ENCODE measurements at places on chromosomes 3 and 15.

- no peak for DNase-seq
Measured at GRCh38 chr3:117536006-117536405, 826.4 kb downstream of the TUSC7 start.

DNA sequence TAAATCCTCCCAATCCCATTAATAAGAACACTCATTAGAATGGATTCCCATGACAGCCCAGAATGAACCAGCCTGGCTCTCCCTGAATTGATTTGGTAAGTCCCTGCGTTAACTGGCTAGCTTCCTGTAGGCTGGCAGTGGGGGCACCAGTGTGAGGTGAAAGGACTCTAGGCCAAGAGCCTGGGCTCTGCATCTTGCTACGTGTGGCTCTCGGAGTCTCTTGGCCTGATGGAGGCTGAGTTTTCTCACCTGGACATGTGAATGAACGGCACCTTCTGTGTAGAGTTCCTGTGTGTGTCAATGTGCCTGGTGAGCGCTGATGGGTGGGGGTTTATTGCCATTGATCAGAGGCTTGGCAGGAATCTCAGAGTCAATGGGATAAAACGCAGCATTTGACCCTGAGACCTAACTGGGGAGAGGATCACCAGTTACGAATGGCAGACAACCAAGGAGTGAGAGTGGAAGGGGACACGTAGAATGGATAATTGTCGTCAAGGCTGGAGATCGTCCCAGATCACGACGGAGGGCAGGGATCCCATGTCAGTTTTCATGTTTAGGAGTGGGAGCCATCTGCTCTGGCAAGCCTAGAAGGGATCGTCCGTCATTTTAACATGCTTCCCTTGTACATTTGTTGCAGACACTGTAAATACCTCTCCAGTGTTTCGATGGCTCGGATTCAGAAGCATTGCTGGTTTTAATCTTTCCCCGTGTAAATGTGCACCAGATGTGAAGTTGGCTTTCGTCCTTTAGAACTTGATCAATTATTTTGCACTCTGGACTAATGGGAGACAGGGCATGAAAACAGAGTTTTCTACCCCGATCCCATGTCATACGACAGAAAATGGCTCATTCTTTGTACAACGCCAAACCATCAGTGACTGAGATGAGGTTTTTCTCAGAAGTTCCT is 9.0 kb upstream of the KLF13 start:
- DNase-seq: no peak

GRCh38 chr3:123198372-123198771 is 3.4 kb upstream of the SEC22A start:
- no peak for DNase-seq

- no peak for DNase-seq
Measured at GRCh38 chr15:32657198-32657883, 15.8 kb downstream of the SCG5 start.

- DNase-seq: no peak
Measured at GRCh38 chr15:31382713-31383045, 56.0 kb downstream of the KLF13 start.

GRCh38 chr3:122536632-122537001 is 21.9 kb upstream of the KPNA1 start:
- no peak for DNase-seq

GRCh38 chr3:116118475-116119169 is 326.7 kb downstream of the LSAMP start:
- DNase-seq: no peak

DNA sequence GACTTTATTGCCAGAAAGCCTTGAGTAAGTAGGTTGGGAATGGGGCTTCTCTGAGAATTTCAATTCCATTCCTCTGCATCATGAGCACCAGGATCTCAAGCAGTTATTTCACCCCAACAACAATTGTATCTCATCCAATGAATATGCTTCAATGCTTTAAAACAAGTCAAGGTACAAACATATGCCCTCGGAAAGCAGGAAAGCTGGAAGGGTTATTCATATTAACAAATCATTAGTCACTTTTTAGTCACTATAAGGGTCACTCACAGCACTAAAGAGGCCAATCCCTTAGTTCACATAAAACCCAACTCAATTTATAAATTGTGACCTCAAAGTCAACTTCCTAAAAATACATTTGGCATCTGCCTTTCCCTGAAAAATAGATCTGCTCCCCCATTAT is 16.2 kb downstream of the MB21D2 start:
- DNase-seq: no peak

- no peak for DNase-seq
Measured at GRCh38 chr3:101848326-101848725, 988 bp upstream of the NFKBIZ start.

GRCh38 chr3:46825450-46825849 is 37.8 kb downstream of the MYL3 start:
- DNase-seq: no peak

- no peak for DNase-seq
Measured at GRCh38 chr15:79357566-79357965, 46.7 kb downstream of the TMED3 start.

DNA sequence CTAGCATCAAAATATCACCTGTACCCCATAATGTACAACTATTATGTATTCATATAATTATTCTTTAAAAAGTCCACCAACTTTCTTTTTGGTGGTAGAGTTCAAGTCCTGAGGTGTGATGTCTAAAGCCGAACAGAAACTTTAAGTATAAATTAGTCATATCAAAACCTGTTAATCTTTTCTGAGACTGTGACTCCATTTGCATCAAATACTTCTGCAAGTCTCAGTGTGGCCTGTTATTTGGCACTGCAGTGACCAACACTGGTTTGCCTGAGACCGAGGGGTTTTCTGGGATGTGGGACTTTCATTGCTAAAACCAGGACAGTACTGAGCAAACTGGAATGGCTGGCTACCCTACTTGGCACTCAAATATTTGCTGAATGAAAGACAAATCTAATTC is 7.3 kb downstream of the NGLY1 start:
- DNase-seq: no peak

- no peak for DNase-seq
Measured at GRCh38 chr3:99859825-99860224, 42.2 kb downstream of the CMSS1 start.

- DNase-seq: no peak
Measured at GRCh38 chr3:116200956-116201690, 244.2 kb downstream of the LSAMP start.

- peak; percentile 76 for DNase-seq
Measured at GRCh38 chr3:46998121-46998851, 18.8 kb downstream of the NBEAL2 start.

- no peak for DNase-seq
Measured at GRCh38 chr3:68239542-68239941, 585.1 kb upstream of the SUCLG2 start.

DNA sequence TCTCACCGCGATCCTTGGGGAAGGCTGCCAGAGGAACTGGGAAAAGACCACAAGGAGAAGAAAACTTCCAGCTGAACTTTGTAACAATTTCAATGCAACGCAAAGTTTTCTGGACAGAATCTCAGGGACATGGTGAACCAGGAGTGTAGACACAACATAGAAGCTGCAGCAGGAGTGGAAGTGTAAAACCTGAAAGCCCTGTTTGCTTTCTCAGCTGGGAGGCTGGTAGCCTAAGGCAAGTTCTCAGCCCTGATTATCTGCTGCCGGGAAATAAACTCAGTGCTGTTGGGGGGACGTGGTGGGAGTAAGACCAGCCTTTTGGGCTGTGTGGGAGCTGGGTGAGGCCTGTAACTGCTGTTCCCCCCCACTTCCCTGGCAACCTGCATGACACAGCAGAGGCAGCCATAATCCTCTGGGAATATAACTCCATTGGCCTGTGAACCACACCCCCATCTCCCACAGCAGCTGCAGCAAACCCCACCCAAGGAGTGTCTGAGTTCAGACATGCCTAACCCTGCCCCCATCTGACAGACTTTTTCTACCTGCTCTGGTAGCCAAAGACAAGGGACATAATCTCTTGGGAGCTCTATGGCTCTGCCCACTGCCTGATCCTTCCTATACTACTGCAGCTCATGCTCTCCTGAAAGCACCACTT is 106.7 kb downstream of the ZNF621 start:
- DNase-seq: no peak

DNA sequence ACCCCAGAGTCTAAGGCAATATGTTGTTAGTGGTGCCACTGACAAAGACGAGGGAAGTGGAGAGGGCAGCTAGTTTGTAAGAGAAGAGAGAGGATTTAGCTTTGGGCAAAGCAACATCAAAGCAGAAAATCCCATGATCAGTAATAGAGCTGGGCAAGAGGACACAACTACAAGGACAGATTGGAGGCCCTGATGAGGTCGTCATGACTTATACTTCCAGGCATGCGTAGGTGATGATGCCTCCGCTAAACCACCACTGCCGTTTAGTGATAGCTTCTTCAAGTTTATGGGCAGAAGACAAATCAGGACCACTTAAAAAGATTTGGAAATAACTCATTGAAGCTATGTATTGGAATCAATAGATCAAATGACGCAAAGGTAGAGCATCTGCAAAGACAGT is 2.6 kb downstream of the HRG start:
- no peak for DNase-seq

DNA sequence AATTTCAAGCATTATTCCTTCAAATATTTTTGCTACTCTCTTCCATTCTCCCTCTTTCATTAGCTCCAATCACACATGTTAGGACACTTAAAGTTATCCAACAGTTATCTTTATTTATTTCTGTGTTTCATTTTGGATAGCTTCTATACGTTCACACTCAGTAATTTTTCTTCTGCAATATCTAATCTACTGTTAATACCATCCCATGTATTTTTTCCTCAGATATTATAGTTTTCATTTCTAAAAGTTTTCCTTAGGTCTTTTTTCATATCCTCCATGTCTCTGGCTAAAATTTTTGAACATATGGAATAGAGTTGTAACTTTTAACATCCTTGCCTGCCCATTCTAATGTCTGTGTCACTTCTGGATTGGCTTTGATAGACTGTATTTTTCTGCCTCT is 73.4 kb downstream of the CTNNB1 start:
- no peak for DNase-seq

DNA sequence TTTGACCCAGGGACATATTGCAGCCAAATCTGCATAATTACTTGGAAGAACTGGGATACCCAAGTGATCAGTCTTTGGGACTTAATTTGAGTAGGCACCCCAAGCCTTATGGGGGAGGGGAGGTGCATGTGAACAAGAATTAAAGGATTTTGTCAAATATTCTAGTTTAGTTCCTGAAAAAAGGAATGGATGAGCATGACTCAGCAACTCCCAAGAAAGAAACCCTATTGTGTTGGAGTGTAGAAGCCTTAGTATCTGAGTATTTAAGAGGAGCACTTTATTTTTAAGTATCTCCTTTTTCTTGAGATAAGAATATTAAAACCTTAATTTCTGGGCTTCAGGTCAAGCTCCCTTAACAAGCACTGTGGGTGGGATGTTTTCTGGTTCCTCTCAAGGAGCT is 222.4 kb downstream of the CD47 start:
- no peak for DNase-seq

DNA sequence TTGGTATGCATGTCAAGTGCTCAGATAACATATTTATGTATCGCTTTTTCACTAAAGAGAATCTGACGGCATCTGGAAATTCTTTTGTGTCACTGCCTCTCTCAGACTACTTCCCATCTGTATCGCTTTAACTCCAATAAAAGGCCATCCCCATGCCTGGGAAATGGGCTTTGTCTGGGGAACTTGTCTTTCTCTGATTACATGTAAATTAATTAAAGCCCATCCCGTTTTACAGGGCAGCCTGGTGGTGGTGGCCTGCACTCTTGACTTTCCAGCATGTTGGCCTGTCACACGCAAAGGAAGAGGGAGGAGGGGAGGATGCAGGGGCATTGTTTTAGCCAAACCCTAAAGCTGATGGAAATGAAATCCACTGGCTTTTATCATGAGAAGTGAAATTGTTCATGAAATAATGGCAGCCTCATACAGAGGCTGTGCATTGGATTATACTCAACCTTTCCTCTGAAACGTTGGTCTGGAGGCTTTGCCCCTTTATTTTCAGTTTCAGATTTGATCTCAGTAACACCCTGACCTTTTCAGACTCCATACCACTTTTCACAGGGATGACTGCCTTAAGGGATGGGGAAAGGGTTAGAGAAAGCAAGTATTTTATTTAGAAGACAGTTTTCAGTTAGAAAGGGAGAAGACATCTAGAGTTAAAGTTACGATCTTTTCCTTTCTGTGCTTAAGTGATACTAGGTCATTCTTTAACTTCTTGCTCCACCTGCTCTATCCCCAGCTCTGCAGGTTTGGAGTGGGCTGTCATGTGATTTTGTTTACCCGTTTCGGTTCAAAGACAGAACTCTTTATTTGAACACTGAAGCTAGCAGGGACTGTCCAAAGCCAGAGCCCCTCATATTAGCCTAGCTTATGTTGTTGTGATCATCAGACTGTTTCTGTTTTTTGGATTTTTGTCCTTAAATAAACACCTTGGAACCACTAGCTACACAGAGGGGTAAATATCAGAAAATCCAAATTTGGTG is 94.6 kb upstream of the CTDSPL start:
- no peak for DNase-seq

DNA sequence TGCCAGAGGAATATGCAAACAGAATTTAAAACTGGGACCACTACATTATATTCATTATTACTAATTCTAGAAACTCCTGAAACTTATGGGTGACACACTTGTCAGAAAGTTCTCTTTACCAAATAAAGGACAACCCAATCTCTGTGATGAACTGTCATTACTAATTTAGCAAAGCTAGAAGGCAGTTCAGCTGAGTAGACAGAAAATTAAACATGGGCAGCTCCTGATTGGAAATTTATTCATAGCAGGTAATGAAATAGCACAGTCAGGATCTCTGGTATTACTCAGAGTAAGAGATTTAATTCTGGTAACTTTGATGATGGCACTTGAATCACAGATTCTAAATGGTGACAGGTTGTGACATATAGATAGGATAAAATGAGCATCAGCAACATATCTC is 123.0 kb downstream of the GBE1 start:
- no peak for DNase-seq

- DNase-seq: no peak
Measured at GRCh38 chr3:107198581-107199181, 178.6 kb upstream of the CCDC54 start.

DNA sequence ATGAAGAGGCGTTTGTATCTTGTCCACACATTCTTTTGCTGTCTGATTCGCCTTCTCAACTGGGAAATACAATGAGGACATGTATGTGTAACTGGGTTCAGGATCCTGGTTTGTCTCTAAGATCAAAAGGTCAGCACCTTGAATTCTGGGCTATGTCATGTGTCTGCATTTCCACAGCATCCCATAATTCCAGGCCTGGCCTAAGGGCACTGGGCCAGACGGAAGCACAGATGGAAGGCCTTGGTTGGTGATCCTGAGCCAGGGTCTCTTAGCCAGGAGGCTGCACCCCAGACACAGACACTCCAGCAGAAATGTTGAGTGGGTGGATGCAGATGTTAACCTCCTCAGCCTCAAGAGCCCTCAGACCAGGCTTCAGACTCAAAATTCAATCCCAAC is 23.7 kb upstream of the HERC1 start:
- DNase-seq: no peak

GRCh38 chr15:100780208-100780800 is 99.3 kb upstream of the ALDH1A3 start:
- DNase-seq: no peak
